Activated T-helper 17 cell treated with anti-CD3 and anti-CD28 coated beads, Interleukin-2, amount 50 U/mL, for 72 hours (primary cell): ENCODE measurements at places on chromosomes 2 and 18. TPM values are rescaled to one million over a fixed set of nuclear protein-coding genes. Genes with fewer than 3 reads are reported as not detected.
A peak's percentile ranks its signal among the peaks of the same experiment; 100 is the strongest.

The MRPL44 gene
- 40.3 TPM for total RNA-seq

- no peaks in the 10 kb centered on the region for H3K27me3 ChIP-seq
- ATAC-seq = no peak
Observed at GRCh38 chr2:58515827-58516573, 274.9 kb upstream of the FANCL start.

GRCh38 chr2:222835143-222835822 is 25.6 kb upstream of the ACSL3 start:
- no peak for ATAC-seq
- H3K4me3 ChIP-seq = no peak overlapping the region
- H3K27ac ChIP-seq = no peak overlapping the region
- no peaks in the 10 kb centered on the region for H3K36me3 ChIP-seq
- H3K27me3 ChIP-seq = peaks cover 25% of the 10 kb centered on the region

- peak overlapping the region; percentile 9 for H3K4me3 ChIP-seq
- peaks cover 71% of the 10 kb centered on the region for H3K36me3 ChIP-seq
- H3K27me3 ChIP-seq = no peaks in the 10 kb centered on the region
- peak overlapping the region; percentile 78 for H3K27ac ChIP-seq
Observed at GRCh38 chr18:12679183-12679786, 21.4 kb upstream of the SPIRE1 start.

DNA sequence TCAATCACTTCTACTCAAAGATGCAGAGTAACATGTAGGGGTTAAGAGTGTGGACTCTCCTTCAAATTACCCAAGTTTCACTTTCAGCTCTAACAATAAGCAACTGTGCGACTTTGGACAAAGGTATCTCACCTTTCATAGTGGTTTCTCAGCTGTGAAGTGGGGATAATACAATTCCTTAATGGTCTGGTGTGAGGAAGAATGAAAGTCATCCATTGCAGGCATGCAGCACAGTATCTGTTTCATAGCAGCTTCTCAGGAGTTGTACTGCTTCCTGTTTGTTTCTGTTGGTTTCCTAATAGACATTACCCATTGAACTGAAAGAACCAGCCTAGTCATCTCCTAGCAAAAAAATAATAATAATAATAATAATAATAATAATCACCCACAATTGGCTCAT is 74.4 kb downstream of the DDX18 start:
- no peaks in the 10 kb centered on the region for H3K36me3 ChIP-seq
- no peak for ATAC-seq
- no peak overlapping the region for H3K4me3 ChIP-seq
- peaks cover 6% of the 10 kb centered on the region for H3K27me3 ChIP-seq
- H3K4me1 ChIP-seq = no peaks in the 10 kb centered on the region

- no peaks in the 10 kb centered on the region for H3K27me3 ChIP-seq
- H3K36me3 ChIP-seq = no peaks in the 10 kb centered on the region
- H3K4me3 ChIP-seq = no peak overlapping the region
- H3K27ac ChIP-seq = no peak overlapping the region
- H3K4me1 ChIP-seq = no peaks in the 10 kb centered on the region
Observed at GRCh38 chr2:82089518-82089917, 1785.0 kb upstream of the LRRTM1 start.

DNA sequence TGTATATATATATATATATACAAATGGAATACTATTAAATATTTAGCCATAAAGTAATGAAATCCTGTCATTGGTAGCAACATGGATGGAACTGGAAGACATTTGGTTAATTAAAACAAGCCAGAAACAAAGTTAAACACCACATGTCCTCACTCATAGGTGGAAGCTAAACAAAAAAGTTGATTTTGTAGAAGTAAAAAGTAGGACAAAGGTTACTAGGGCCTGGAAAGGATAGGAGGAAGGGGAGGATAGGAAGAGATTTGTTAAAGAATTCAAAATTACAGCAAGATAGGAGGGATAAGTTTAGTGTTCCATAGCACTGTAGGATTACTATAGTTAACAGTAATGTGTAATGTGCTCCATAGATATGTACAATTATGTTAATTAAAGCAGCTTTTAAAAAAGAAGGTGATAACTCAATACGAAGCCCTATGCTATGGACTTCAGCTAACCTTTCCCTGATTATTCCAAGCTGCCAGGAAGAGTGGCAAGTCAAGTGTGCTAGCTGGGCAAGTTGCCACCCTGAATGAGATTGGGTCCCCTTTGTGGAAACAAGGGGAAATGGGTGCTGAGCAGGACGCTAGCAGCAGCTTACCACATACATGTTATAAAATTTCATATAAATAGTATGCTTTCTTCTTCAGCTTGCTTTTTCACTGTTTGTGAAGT is 12.3 kb downstream of the MERTK start:
- H3K4me1 ChIP-seq = peaks cover 8% of the 10 kb centered on the region
- no peak overlapping the region for H3K27ac ChIP-seq
- ATAC-seq = no peak
- H3K36me3 ChIP-seq = no peaks in the 10 kb centered on the region

DNA sequence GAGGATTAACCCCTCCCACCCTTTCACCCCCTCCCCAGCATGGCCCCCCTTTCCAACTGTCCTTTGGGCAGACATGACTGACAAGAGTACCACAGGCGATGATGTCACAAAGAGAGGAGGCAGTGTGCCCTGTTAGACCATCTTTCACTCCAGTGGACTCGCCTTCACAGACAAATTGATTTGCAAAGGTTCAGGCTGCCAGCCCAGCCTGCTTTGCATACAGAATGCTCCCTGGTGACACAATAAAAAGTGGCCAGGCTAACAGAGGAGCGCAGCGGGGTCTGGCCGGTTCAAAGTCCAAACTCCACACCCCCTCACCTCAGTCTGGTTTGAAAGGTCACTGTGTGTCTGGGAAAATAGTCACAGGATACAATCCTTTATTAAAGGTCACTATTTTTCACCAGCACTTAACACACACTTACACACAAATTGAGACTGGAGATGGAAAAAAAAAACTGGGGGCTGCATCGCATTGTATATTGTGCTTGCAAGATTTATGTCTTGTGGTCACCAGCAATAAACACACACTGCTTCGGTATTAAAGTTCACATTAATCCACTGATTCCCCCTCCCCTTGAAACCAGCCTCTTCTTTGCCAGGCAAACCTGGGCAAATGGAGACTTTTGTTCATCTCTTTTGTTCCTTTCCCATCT is 236.9 kb downstream of the BCL11A start:
- no peak overlapping the region for H3K4me3 ChIP-seq
- peaks cover 4% of the 10 kb centered on the region for H3K27me3 ChIP-seq
- H3K36me3 ChIP-seq = no peaks in the 10 kb centered on the region
- H3K27ac ChIP-seq = no peak overlapping the region

The CIB4 gene
- total RNA-seq = not detected

The RBMS1 gene
- total RNA-seq = 62.1 TPM

The CWC22 gene
- total RNA-seq = 21.5 TPM

DNA sequence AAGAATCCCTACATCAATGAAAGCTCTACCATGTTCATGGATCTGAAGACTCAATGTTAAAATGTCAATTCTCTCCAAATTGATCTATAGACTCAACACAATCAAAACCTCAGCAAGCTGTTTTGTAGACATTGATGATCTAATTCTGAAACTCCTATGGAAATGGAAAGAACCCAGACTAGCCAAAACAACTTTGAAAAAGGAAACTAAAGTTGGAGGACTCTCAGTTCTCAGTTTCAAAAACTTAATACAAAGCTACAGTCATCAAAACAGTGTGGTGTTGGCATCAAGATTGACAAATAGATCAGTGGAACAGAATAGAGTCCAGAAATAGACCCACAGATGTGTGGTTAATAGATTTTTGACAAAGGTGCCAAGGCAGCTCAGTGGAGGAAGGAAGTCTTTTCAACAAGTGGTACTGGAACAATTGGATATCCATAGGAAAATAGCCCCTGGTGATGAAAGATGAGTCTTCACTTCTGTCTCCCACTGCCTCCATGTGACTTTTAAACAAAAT is 30.4 kb downstream of the LBH start:
- H3K36me3 ChIP-seq = peaks cover 90% of the 10 kb centered on the region
- peaks cover 66% of the 10 kb centered on the region for H3K4me1 ChIP-seq
- peak overlapping the region; percentile 97 for H3K27ac ChIP-seq

The CFC1 gene
- total RNA-seq = not detected

DNA sequence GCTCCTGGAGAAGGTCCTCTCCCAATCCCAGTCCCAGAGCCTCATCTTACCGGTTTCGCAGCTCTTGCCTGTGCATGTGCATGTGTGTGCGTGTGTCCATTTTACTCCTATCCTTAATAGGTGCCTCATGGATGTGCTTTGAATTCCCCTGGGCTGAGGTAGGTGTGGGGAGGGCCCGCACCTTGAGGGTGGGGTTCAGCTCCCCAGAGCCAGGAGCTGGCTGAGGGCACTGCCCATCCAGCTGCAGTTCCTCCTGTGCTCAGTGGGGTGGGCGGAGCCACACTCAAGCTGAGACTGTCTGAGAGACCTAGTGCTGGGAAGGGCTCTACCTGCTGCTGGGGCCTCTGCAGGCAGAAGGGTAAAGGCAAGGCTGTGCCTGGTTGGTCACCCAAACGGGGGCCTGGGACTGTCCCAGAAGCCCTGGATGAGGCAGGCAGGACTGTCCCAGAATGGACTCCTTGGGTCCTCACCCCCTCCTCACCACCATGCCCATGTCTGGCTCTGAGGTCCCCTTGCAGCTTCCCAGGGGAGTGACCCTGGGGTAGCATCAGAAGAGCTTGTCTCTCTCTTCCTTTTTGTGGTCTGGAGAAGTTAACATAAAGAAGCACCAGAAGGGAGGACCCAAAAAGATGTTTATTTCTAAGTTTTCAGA is 8.9 kb downstream of the GDF7 start:
- H3K27me3 ChIP-seq = peaks cover 29% of the 10 kb centered on the region
- no peak overlapping the region for H3K27ac ChIP-seq
- no peak overlapping the region for H3K4me3 ChIP-seq

GRCh38 chr2:202019689-202020450 is 13.8 kb upstream of the FZD7 start:
- no peak overlapping the region for H3K27ac ChIP-seq
- ATAC-seq = no peak
- H3K27me3 ChIP-seq = peaks cover 12% of the 10 kb centered on the region
- no peaks in the 10 kb centered on the region for H3K36me3 ChIP-seq

DNA sequence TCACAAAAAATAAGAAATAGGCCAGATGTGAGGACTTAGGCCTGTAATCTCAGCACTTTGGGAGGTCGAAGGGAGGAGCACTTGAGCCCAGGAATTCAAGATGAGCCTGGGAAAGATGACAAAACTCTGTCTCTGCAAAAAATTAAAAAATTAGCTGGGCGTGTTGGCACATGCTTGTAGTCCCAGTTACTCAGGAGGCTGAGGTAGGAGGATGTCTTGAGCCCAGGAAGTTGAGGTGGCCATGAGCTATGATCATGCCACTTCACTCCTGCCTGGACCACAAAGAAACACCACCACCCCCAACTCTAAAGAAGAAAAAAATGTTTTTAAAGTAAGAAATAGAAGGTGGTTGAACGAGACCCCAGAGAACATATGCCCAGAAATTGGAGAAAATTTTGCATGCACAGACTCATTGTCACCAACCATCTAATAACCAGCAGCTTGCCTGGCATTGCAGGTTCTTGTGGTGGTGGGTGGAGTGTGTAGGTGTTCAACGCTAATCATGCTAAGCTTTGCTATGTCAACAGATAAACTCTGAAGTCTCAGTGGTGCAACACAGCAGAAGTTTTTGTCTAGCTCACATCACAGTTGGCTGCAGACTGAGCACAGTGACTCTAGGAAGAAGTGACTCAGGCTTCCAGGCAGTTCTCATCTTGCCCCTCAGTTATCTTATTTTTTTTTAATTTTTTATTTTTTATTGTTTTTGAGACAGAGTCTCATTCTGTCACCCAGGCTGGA is 18.6 kb downstream of the ARL4C start:
- H3K4me1 ChIP-seq = peaks cover 46% of the 10 kb centered on the region
- peak; percentile 30 for ATAC-seq
- no peaks in the 10 kb centered on the region for H3K27me3 ChIP-seq
- peak overlapping the region; percentile 37 for H3K27ac ChIP-seq
- peak overlapping the region; percentile 39 for H3K4me3 ChIP-seq

DNA sequence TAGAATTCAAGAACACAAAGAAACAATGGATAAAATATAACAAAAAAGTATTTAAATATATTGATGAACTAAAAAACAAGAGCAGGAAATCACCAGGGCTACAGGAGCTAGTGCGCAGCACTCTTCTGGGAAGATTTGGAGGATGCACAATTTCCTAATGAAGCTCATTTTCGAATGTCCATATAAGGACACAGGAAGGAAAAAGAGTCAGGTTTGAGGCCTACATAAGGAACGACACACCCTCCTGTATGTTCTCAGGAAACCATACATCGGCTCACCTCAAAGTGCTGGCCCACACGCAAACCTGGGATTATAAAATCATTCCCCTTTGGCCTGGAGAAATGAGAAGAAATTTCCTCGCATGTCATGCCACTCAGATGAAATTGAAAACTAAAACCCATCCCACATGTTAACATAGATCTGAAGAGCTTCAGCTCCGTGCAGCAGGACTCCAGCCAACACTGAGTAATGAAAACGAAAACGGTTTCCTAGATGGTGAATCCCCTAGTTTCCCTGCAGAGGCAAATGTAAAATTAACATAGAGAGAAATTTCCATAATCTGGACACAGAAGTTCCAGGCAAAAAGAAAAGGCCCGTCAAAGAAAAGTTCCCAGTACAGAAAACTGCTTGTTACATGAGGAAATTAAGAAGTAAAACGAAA is 825.8 kb downstream of the SOCS6 start:
- no peaks in the 10 kb centered on the region for H3K36me3 ChIP-seq
- H3K27ac ChIP-seq = no peak overlapping the region
- no peaks in the 10 kb centered on the region for H3K27me3 ChIP-seq
- no peak for ATAC-seq
- no peak overlapping the region for H3K4me3 ChIP-seq
